ENCODE measurements at places on chromosomes 11 and 22.

DNA sequence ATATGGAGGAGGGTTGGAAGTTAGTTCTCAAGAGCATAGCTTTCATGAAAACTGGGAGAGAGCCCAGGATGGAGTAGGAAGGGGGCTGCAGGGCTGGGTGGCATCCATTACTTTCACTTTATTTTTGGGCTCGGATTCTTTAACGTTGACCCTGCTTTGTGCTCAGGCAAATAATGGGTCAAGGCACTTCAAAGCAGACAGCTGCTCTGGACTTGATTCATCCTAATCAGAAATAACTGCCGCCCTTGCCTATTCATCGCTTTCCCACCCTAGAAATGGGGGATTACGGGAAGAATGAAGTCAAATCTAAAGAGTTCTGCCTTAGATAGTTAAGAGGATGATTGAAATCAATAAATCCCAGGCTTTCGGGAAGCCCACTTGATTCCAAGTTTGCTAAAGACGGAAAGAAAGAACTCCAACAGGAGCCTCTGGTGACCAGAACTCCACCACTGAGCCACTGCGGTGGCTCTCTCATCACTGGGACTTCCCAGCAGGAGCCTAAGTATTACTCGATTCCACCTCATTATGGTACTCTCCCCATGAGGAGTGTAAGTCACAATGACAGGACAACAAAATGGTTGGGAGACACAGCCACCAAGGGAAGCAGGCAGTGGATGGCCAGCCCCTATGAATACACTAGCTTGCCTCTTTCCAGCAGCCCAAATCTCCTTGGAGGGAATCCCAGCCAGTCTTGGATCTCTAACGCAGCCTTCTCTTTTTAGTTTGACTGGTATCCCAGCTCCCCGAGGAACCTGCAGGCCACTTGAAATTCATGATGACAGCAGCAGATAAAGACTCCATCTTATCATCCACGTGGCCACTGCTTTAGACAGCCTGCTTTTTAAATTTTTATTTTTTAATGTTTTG, 815.5 kb downstream of the NTM start:
- DNase-seq = no peak

DNA sequence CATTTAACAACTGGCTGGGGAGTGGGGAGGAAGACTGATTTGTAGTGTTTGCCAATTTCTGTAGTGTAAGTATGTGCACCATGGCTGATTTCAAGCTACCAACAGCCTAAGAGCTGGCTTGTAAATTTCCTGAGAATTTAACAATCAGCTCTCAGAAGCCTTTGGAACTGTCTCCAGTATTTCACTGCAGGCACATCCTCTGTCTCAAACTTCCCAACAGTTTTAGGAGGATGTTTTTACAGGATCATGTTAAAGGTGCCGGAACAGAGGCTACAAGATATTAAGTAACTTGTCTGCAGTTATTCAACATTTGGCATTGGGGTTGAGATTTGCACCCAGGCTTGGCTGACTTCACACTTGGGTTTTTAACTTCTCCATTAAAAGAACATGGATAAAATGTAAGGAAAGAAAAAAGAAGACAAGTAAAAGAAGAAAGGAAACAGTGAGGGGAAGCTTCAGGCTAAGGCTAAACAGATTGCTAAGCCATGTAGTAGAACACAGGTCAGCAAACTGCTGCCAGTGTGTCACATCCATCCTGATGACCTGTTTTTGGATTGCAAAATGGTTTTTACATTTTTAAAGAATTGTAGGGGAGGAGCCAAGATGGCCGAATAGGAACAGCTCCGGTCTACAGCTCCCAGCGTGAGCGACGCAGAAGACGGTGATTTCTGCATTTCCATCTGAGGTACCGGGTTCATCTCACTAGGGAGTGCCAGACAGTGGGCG, 204.8 kb upstream of the SESN3 start:
- no peak for DNase-seq

- DNase-seq = no peak
Observed at GRCh38 chr11:4664786-4665185, 21.0 kb downstream of the OR51E1 start.

DNA sequence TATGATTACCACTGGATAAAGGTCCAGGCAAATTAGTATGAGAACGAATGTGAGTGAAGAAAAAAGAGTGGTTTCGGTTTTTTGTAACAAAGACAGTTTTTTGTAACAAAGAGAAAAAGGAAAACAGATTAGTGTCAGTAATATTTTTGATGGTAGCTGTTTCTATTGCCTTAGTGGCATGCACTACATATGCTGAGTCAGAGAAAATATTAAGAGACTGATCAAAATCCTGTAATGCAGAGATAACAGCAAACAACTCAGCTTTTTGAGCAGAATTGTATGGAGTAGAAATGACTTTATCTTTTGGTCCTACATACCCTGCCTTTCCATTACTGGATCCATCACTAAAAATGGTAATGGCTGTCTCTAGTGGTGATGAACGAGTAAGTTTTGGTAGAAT, 22.7 kb upstream of the MTNR1B start:
- DNase-seq = no peak

DNA sequence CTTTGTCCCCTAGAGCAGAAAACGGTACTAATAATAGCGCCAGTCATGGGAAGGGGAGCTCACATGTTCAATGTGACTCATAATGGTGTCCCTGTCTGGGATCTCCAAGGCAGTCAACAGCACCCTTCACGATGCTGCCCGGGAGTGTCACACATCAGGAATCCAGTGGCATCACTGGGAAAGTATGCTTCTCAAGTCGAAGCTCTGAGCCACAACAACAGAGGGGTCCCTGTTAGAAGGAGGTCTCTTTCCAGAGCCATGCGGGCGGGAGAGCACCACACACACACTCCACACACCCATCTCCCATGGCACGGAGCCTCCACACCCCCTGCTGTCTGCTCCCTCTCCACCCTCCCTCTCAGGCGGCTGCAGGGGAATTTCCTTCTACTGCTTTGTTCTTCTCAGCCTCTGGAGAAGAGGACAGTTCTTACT, 119.7 kb downstream of the ETS1 start:
- peak; percentile 46 for DNase-seq

DNA sequence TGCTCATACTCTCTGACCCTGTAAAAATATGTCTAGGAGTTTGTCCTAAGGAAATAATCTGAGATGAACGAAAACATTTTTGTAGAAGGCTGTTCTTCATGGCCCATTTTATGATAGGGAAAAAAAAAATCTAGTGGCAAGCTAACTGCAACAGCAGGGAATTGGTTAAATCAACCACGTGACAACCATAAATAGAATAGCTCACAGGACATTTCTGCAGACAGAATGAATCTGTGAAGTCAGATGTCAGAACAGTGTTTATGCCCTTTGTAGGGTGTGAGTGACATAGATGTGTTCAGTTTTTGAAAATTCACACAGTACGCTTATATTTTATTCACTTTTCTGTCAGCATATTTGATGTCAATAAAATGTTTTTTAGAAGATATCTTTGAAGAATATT, 16.1 kb downstream of the ARHGAP1 start:
- no peak for DNase-seq
